ENCODE measurements at places on chromosomes 5 and 9.

DNA sequence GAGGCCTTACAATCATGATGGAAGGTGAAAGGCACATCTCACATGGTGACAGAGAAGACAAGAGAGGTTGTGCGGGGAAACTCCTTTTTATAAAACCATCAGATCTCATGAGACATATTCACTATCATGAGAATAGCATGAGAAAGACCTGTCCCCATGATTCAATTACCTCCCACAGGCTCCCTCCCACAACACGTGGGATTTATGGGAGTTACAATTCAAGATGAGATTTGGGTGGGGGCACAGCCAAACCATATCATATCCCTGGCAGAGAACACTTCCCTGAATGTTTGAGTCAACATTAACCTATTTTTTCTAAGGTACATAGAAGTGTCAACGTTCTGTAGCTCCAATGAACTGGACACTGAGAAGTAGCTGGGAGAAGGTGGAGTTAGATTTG is 280.9 kb downstream of the NFIB start:
- no peak for DNase-seq

GRCh38 chr9:89770531-89771174 is 165.8 kb downstream of the GADD45G start:
- peak; percentile 85 for DNase-seq

DNA sequence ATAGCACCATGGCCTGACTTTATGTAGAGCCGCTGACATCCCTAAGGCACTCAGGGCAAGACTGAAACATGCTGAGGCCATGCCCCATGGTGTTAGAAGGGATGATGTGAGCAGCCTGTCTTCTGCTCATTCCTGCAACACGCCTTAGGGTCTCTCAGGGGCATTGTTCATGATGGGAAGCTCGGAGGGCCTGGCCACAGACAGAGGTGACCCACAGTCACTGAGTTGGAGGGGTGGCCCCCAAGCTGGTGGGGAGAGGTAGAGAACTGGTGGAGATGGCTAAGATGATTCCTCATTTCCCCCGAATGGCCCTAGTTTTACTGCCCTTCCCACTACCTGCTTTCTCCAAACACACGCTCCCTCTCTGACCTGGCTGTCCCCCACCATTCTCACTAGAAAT is 135.2 kb downstream of the BARX1 start:
- DNase-seq = no peak

DNA sequence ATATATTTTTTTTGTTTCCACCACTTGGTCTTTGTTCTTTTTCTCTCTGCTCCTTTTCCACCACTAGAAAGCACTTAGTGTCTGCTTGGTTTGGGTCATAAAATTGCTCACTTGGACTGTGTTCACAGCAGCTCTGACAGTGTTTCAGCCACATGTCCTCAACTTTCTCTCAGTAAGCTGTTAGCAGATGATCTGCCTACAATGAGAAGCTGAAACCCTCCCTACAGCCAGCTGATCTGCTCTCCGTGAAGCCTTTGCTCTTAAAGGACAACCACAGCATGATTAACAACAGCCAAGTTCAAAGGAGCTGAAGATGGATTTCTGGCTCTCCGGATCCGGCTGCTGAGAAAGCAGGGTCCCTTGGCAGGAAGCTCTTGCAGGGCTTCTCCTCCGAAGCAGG is 31.6 kb downstream of the PRLR start:
- DNase-seq = no peak
